Mucosa of descending colon (tissue), 3 donors: ENCODE measurements at places on chromosomes 16 and 17.
A peak's percentile ranks its signal among the peaks of the same experiment; 100 is the strongest.

GRCh38 chr17:72399608-72400487, 279.0 kb downstream of the SOX9 start:
- DNase-seq, result no peak

DNA sequence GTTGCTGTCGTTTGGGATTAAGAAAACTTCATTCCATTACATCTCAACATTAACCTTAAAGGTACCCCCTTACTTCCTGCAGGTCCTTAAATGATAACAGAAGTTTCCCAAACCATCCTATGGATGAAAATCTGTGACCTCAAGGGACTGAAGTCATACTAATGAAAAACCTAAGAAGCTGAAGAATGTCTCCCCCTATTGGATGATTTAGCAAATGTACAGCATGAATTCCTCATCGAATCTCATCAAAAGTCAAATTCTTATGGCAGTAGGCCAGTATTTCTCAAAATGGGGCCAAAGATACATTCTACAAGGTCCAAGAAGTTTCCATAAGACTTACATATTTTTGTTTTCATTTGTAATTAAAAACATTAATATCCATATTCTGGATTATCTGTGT, 13.5 kb downstream of the SCO1 start:
- no peak for DNase-seq

GRCh38 chr16:72664509-72665408, 383.2 kb downstream of the ZFHX3 start:
- peak; percentile 95 for DNase-seq

DNA sequence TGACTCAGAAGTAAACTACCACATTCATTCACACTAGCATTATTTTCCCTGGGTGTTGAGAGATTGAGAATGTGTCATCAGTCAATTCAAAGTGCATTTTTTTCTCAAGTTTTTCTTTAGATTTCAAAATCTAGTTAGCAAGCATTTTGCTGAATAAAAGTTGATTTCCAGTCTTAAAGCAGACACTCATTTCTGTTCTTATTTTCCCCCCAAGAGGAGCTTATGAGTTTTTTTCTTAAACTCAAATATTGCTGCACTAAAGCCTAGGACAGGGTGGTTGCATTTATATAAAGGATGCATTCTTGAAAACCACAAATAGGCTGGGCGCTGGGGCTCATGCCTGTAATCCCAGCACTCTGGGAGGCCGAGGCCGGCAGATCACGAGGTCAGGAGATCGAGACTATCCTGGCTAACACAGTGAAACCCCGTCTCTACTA, 15.3 kb downstream of the CDH3 start:
- no peak for DNase-seq

- DNase-seq, result no peak
Observed at GRCh38 chr16:81560979-81561657, 116.5 kb downstream of the CMIP start.

DNA sequence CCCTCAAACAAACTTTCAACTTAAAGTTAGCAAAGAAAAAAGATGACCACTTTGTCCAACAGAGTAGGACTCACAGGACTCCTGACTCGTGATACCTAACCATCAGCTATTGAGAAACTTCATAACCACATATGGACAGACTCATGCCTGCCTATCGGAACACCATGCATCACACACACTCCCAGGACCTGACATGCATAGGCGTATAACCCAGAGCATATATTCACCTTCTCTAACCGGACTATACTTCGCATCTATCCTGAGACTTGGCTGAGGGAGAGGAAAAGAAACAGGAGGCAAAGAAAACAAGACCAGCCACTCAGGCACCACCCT, 2.2 kb downstream of the PIP4K2B start:
- no peak for DNase-seq

DNA sequence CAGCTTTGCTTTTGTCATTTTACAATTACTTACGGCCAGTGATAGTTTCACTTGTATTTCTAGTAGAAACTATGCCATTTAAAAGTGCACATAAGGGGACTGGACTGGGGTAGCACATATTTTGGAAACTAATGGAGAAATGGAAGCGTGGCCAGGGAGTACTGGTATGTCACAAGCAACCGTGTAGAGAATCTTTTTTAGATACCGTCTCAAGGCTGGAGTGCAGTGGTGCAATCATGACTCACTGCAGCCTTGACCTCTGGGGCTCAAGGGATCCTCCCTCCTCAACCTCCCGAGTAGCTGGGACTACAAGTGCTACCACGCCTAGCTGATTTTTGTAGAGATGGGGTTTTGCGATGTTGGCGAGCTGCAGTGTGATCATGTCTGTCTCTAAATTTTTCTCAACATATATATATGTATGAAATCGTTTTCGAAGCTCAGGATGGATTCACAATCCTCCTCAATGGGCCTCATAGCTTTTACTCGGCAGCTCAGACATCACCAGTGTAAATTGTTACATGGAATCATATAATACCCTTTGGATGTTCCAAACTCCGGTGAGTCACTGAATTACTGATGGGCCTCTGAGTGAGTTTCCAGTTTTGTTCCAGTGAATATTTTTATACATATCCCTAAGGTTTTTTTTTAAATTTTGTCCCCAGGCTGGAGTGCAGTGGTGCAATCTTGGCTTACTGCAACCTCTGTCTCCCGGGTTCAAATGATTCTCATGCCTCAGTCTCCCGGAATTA, 51.7 kb downstream of the ZNF778 start:
- DNase-seq, result peak; percentile 37
